ENCODE measurements at places on chromosomes 3 and 15.

DNA sequence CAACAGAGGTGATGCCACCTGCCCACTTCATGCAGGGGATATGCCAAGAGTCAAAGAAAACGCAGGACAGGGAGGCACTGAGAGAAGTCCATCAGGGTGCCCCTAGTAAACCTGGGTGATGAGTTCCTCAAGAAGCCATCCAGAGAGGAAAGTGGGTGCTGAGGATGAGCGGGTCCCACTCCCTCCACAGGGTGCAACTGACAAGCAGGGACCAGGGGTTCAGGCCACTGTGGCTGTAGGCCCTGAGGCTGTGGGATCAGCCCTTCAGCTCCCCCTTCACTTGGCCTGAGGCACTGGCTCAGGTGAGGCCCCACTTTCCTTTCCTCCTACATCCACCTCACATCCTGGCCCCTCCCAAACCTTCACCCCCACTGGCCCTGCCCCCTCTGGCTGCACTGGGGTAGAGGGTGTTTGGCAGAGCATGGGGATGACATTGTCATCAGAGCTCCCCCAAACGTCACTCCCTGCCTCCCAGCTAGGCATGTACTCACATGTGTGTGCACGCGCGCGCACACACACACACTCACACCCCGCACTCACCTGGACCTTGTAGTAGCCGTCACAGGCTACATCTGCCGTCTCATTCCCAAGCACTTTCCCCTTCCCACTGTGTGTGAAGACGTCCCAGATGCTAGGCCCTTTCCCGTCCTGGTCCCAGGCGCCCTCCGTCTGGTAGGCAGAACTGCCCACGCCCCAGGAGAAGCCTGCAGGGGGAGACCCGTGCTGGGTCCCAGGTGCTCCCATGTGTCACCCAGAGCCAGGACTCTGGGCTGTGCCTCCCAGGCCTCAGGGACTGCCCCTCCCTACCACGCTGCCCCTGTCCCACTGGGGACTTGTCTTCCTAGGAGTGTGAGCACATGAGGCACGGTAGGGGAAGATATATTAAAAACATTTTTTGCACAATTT is 1.4 kb downstream of the LCTL start:
- DNase-seq: no peak

DNA sequence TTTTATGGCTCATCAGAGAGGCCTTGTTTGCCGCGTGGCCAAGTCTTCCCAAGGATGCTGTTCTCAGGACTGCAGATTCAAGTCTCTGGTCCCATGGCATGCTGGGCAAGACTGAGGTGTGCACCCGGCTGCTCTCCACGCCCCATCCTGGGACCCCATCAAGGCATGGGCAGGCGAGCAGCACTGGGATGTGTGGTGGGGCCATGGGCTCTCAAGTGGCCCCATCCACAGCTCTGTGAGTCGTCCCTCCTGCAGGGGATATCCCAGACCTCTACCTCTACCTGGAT is 13.1 kb upstream of the GP9 start:
- DNase-seq: no peak

- no peak for DNase-seq
Measured at GRCh38 chr3:28316226-28316625, 32.3 kb upstream of the ZCWPW2 start.

GRCh38 chr15:48647962-48648361 is 2.5 kb upstream of the FBN1 start:
- no peak for DNase-seq

DNA sequence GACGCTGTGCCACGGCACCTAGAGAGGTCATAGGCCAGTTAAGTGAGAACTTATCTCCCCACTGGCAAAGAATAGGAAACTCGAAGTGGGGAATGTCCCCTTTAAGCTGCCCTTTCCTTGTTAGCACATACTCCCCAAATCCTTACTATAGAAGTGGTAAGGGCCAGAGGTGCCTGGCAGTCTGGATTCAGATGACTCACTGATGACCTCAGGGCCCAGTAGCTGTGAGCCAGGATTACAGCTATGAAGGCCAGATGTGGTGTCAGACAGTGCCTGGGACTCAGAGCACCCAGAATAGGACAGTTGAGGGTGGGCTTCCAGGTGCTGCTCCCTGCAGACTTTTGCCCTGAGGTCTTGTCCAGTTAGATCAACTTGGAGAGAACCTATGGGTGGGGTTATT is 37.7 kb downstream of the PDIA5 start:
- no peak for DNase-seq

DNA sequence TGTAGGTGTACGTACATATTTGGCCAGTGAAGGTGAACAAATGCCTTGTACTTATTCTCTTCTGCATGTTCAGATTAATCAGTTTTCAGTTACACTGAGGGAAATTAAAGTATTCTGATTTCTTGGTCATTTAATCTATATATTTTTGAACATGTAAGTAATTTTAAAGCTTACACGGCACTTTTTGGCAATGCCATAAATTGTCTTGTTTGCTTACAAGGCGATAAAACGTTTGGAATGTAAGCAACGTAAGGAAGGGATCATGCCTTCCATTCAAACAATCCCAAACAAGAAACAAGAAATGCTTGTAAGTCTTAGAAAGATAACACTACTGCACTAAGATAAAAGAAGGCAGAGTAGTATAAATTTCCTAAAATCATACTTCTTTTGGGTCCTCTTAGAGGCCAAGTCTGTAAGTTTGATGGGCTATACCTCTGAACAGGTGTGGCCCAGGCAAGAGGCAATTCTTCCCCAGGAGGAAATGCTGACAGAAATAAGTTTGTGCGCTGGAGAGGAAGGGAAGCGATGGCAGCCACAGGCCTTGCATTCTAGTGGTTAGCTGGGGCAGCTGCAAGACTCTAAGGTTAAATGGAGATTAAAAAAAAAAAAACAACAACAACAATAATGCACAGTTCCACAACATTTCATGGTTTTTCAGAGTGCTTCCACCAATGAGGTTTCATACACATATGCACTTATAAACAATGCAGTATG is 73.8 kb downstream of the GOLIM4 start:
- DNase-seq: no peak

- DNase-seq: no peak
Measured at GRCh38 chr3:181555681-181556080, 156.0 kb upstream of the SOX2 start.

DNA sequence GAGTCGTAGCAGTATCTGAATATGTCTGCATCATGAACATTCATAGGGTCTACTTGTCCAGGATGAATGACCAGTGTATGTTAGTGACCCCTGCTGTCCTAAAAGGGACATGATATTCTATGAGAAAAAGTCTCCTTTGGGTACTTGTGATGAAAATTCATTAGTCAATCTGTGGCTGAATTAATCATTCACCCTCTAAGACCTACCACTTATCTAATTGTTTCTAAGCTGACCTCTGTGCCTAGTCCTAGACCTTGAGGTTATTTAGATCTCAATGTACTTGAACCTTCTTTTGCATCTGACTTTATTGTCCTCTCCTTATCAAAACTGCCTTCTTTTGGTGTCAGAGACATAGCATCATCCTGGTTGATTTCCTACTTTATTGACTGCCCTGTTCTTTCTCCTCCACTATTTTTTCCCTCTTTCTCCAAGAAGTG is 799.3 kb downstream of the DIPK2A start:
- DNase-seq: no peak

GRCh38 chr3:414063-414462 is 217.5 kb downstream of the CHL1 start:
- no peak for DNase-seq

DNA sequence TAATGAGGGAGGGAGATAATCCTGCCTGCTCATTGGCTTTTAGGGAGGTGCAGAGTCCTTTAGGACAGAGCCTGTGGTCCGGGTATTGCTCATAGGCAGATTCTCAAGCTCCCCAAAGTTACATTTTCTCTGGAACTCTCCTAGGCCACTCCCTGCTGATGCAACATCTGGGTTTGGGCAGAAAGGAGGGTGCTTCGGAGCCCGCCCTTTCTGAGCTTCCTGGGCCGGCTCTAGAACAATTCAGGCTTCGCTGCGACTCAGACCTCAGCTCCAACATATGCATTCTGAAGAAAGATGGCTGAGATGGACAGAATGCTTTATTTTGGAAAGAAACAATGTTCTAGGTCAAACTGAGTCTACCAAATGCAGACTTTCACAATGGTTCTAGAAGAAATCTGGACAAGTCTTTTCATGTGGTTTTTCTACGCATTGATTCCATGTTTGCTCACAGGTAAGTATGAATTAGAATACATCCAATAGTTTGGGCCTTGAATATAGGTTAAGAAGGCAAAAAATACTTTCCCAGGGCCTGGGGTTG is at the start of gene IL20RB:
Gene IL20RB (plus strand): TSS at position 233 of the 538 bp plus-strand sequence. CDS start 131 bp downstream, at position 364.
- DNase-seq: no peak

DNA sequence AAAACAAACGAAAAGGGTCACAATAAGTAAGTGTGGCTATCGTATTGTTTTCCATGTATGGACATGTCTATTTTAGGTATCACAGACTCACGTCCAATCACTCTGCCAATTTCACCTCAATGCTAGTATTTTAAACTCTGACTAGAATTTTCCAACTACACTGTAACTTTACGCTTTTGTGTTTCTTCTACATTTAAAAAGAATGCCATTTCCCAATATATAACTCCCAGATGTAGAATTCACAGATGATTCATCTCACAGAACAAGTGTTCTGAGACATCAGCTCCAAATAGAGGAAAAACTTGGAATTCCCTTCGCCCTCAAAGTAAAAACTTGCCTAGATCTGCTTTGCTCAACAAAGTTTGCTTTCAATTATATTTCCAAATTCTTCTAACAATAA is 14.2 kb downstream of the LRIG1 start:
- DNase-seq: no peak

DNA sequence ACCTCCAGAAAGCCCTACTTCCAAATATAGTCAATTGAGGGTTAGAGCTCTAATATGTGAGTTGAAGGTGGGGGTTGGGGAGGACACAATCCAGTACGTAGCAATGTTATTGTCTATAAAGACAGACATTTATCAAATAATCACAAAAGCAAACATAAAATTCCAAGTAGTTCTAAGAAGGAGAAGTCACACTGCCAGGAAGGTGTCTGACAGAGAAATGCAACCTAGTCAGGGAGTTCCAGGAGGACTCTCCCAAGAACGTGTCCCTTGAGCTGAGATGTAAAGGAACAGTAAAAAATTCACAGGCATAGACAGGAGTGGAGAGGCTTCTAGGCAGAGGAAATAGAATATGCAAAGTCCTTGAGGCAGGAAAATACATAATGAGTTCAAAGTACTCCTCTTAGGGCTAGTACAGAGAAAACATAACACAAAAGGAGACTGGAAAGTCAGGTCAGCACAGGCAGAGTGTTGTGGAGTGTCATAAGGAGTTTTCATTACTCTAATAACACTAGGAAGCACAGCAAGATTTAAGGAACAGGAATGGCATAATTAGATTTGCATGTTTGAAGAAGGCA is 277.6 kb upstream of the STT3B start:
- DNase-seq: no peak

- no peak for DNase-seq
Measured at GRCh38 chr3:196140224-196140623, 58.3 kb upstream of the TFRC start.

DNA sequence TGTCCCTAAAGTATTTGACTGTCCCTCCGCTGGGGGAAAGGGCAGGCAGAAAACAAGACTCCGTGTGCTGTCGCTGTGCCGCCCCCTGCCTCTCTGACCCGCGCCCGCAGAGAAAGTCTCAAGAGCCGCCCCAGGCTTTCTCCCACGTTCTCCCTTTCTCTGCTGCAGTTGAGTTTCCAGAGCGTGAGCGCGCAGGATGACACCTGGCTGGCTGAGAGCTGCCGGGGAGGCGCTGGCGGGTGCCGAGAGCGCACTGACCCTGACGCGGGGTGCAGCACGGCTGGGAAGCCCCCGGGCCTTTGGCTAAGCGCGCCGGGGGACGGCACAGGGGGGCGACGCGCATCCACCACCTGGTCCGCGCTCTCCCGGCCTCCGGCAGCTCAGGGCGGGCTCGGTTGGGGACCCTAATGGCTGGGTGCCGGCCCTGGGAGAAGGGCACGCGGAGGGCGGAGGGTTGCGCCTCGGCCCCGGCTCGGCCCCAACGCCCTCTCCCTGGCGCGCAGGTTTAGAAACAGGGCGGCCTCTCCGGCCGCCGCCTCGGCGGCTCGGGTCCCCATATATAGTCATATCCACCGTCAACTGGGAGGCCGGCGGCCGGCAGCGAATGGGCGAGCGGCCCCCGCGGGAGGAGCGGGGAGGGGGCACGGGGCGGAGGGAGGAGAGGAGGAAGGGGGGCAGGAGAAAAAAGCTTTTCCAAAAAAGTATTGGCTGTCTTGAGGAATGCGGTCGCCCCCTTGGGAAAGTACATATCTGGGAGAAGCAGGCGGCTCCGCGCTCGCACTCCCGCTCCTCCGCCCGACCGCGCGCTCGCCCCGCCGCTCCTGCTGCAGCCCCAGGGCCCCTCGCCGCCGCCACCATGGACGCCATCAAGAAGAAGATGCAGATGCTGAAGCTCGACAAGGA is at the start of gene TPM1:
Gene TPM1 (plus strand): TSS at position 774 of the 903 bp plus-strand sequence. CDS start 83 bp downstream, at position 857.
- DNase-seq: no peak

GRCh38 chr15:30992249-30992864 is 929 bp upstream of the MTMR10 start:
- no peak for DNase-seq

DNA sequence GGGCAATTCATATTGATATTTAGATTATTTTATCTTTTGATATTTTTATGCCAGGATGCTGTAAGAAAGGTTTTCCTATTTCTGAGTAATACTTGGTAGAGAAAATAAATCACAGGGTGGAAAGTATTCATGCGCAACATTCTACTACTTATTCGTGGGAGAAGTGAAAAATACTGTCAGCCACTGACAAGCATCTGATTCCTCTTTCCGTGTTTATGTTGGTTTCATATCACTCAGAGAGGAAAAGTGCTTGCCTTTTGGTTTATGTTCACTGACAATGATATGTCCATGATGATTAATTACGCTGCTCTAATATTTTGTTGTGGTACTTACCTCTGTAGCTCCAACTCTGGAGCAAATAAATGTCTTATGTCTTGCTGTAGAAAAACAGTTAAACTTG is 429.4 kb downstream of the EDEM1 start:
- DNase-seq: no peak

DNA sequence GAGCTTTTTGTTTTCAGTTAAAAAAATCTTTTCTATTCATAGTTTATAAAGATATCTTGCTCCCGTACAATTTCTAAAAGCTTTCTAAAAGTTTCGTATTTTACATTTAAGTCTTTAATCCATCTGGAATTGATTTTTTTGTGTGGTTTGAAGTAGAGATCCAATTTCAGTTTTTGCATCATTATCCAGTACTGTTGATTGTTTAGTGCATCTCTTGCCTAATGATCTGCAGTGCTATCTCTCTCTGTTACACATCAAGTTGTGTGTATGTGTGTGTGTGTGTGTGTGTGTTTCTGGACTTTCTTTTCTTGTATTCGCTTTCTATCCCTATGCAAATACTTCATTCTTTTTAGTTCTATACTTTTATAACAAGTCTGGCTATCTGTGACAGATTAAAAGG is 605.8 kb upstream of the DPPA4 start:
- DNase-seq: no peak

- DNase-seq: no peak
Measured at GRCh38 chr3:69194431-69195165, 72.2 kb upstream of the LMOD3 start.

Data from DMS153 (cell line).